Right cardiac atrium (tissue), 5 donors: ENCODE measurements at places on chromosomes 3 and 15. TPM values are rescaled to one million over a fixed set of nuclear protein-coding genes. Genes with fewer than 3 reads are reported as not detected.

DNA sequence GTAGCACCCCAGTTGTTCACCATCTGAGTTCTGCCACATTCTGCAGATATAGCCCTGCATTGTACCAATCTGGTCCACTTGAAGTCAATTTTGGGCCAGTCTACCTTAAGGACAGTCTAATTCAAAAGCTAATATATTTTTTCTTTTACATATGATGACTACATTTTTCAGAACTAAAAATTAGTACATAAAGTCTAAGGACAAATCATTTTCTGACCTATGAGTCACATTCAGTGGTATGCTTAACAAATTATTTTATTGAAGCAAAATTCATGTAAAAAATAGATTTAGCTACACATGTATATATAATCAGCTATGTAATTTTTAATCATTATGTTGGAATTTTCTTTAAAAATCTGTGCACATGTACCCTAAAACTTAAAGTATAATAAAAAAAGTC lies 52.1 kb upstream of the IL12A start:
- no peak for DNase-seq

GRCh38 chr3:166211451-166211850 lies 374.2 kb upstream of the BCHE start:
- no peak for DNase-seq

DNA sequence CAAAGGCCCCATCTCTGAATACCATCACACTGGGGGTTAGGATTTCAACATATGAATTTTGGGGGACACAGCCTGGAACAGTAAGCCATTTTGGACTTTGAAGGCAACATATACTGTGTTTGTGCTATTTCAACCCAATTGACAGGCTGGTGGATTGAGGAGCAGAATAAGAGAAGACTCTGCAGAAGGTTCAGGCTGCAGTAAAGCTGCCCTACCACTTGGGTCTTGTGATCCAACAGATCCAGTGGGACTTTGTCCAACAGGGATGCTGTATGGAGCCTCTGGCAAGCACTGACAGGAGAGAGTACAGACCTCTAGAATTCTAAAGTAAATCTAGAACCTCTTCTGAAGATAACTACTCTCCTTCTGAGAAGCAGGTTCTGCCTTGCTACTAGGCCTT lies 1.1 kb upstream of the BCL2L10 start:
- DNase-seq = no peak

DNA sequence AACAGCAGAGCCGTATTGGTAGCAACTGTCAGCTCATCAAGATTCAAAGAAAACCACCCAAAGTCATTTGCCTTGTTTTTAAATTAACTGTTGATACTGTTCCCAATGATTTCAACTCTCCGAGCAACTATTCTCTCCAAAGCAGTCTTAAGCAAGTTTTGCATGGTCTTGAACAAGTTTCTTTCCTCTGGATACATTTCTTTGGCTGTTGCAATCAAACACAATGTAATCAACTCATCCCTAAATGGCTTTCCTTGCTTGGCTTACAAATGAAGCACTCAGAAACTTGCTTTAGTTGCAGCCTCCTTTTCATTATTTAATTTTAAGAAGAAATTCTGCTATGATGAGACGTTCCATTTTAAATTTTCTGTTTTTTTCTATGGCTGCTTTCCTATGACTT lies 15.5 kb upstream of the MUC13 start:
- DNase-seq = no peak

FAM43A gene
- polyA plus RNA-seq = 8.8 TPM

- no peak for DNase-seq
These were observed 104.6 kb downstream of the IL1RAP start for GRCh38 chr3:190618330-190619030.

CCR8 gene
- polyA plus RNA-seq = not detected
